Activated CD8-positive, alpha-beta memory T cell treated with anti-CD3 and anti-CD28 coated beads, Interleukin-2, amount 50 U/mL, for 48 hours (primary cell): ENCODE measurements at places on chromosomes 13 and 19.

DNA sequence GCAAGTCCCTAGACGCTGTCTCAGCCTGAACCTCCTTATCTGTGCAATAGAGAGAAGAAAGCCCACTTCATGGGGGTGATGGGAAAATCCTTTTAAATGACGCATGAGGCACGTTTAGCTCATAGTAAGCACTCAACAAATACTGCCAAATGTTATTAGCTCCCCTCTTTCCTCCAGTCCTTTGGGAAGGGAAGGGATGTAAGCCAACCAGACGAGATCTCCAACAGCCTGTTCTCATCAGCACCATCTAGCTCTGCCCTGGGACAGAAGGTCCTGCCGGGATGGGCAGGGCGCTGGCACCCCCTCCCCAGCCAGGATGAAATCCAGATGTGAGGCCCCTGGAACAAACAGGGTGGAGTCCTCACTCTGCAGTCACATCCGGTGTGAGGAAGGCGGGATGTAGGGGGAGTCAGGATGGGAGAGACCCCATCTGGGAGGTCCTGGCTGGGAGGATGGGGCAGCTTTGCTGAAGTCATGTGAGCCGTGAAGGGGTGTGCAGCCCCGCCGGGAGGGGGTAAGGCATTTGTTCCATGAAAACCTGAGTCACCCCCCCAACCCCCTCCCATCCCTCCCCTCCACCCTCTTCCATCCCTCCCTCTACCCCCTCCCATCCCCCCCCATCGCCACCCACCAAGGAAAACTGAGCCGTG, 4.6 kb downstream of the S1PR2 start:
- DNase-seq = no peak

GRCh38 chr19:37905946-37906868, at the start of gene WDR87:
Gene WDR87, minus strand, starts transcription at chr19:37906594. Its CDS starts 8,355 bp downstream, at chr19:37898239.
- peak; percentile 64 for DNase-seq

GRCh38 chr13:73835138-73835721, 299.0 kb downstream of the KLF12 start:
- no peak for DNase-seq

DNA sequence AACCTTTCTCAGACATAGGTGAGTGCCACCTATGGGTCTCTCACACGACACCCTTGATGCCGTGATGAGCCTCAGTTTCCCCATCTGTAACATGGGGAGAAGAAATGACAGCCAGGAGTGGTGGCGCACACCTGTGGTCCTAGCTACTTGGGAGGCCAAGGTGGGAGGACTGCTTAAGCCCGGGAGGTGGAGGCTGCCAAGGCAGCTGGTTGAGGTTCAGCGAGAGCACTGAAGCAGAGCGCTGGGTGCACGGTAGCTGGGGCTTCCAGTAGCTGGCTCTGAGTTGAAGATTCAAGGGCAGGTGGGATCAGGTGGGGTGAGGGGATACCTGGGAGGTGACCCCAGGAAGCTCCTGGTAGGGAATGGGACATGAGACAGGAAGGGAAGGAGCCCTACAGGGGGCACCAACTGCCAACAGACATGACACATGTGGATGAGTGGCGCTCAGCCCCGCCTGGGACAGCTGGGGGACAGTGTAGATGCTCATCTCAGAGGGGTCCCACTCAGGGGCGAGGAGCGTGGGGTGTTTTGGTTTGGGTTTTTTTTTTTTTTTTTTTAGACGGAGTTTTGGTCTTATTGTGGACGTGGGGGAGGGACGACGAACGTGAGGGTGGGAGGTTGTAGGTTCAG, 6.5 kb upstream of the SSBP4 start:
- DNase-seq = no peak

DNA sequence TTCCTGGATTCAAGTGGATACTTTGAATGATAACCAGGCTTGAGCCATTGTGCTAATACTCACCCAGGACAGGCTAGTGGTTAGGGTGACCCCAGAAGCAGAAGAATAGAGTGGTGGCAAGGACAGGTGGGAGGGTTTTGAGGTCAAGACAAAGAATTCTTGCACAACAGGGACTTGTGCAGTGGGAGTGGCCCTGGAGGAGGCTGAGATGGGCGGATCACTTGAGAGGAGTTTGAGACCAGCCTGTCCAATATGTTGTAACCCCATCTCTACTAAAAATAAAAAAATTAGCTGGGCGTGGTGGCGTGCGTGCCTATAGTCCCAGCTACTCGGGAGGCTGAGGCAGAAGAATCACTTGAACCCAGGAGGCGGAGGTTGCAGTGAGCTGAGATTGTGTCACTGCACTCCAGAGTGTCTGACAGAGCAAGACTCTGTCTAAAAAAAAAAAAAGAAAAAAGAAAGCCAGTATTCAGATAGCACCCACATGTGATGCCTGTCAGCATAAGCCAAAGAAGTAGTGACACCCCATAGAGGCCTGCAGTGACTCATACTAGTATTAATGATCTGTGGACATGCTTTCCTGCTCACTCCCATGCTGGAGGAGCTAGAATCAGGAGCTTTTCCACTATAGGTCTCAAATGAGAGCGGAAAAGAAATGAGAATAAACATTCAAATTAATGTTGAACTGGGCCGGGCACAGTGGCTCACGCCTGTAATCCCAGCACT, 78.7 kb downstream of the RNF17 start:
- DNase-seq = no peak

- no peak for DNase-seq
Observed at GRCh38 chr13:73110814-73111213, 52.0 kb downstream of the KLF5 start.

DNA sequence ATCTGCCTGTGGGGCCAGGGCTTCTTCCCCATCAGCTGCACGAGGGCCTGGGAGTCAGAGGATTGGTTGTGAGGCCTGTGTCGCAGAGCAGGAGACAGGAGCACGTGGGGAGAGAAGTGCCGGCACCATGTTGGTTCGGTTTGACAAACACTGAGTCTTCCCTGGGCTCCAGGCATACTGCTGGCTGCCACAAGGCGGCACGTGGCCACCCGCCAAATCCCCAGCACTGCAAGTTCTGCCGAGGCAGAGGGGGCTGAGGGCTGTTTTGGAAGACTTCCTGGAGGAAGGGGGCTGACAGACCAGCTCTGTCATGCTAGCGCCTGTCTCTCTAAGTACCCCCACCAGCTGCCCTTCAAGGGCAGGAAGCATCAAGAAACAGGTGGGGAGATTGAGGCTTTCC, 9.5 kb downstream of the SHANK1 start:
- DNase-seq = no peak

- no peak for DNase-seq
Observed at GRCh38 chr13:31444266-31444856, 244.6 kb downstream of the B3GLCT start.
